Stimulated activated CD8-positive, alpha-beta memory T cell treated with anti-CD3 and anti-CD28 coated beads, Interleukin-4, amount 100 ng/mL, for 4 hours (primary cell): ENCODE measurements at places on chromosomes 3 and 15.

GRCh38 chr3:197300361-197300760 lies 1.9 kb upstream of the DLG1 start:
- DNase-seq = no peak

GRCh38 chr3:53680028-53680427 lies 166.2 kb downstream of the CHDH start:
- DNase-seq = no peak

DNA sequence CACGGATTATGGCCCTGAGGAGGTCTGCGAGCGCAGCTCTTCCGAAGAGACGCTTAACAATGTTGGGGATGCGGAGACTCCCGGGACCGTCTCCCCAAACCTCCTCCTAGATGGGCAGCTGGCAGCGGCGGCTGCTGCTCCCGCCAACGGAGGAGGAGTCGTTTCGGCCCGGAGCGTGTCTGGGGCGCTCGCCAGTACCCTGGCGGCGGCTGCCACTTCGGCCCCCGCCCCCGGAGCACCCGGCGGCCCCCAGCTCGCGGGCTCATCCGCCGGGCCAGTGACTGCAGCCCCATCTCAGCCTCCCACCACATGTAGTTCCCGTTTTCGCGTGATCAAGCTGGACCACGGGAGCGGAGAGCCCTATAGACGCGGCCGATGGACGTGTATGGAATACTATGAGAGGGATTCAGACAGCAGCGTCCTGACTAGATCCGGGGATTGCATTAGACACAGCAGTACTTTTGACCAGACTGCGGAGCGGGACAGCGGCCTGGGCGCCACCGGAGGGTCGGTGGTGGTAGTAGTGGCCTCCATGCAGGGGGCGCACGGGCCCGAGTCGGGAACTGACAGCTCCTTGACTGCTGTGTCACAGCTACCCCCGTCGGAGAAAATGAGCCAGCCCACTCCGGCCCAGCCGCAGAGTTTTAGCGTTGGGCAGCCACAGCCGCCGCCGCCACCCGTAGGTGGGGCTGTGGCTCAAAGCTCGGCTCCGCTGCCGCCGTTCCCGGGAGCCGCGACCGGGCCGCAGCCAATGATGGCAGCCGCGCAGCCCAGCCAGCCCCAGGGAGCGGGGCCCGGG lies 1.6 kb downstream of the TSC22D2 start:
- DNase-seq = peak; percentile 59

DNA sequence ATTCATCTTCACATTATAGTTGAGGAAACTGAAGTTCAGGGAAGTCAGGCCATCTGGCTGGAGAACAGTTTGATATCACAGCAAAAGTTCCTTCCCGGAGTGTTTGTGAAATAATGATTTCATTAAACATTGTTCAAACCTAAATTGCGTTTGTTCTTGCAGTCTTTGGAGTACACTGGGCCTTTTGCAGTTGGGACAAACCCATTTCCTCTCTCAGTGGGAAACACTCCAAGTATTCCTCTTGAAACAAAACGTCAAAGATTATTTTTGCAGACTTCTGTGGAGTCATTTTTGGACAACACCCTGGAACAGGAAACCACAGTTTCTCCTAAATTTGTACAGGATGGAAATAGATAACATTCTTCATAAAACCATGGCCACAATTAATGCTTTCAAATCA lies 287.5 kb downstream of the PTPRG start:
- no peak for DNase-seq

- DNase-seq = no peak
Observed at GRCh38 chr3:43015572-43015971, 36.5 kb downstream of the GASK1A start.

- peak; percentile 24 for DNase-seq
Observed at GRCh38 chr3:187101184-187102072, 37.9 kb downstream of the RPL39L start.

- DNase-seq = no peak
Observed at GRCh38 chr3:124630960-124631359, 99.3 kb upstream of the UMPS start.

GRCh38 chr3:58120075-58120812 lies 90.5 kb downstream of the DNASE1L3 start:
- DNase-seq = no peak

- DNase-seq = no peak
Observed at GRCh38 chr3:54235998-54236397, 113.6 kb downstream of the CACNA2D3 start.

GRCh38 chr3:122679882-122680474 lies 661 bp upstream of the PARP14 start:
- no peak for DNase-seq

DNA sequence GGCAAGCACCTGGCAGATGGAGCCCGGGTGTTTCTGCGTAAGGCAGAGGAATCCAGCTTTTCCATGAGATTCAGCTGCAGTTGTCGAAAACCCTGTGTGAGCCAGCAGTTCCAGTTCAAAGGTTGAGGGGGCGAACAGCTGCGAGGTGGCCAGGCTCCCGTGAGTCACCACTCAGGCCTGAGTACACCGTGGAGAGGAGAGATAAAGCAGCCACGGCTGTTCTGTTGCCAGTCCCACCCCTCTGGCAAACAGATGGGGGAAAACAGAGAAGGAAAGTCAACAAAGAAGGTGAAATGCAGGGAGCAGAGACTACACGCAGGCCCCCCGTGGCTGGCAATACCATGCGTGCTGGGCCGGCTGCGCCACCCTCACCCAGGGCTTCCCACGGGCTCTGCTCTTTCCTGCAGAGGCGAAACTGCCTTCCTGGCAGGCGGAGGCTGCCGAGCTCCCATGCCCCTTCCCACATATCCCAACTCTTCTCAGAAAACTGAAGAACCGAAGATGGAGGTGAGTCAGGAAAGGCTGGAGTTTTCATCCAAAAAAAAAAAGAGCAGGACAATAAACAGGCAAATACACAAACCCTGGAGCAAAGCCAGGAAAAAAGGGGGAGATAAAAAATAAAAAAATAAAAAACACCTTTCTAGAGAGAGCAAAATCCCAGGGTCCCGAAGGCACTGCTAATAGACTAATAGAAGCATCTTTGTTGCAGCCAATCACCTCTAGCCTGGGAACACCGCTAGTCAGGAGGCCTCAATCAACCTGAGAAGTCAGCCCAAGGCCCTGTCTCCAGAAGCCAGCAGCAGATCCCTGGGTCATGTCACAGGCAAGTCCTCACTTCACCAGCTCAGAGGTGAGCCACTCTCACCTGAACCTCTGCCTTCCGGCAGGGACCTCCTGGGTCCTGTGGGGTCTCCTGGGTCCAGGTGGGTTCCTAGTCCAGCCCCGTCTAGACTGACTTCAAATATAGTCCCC lies 37.7 kb downstream of the FAM174B start:
- DNase-seq = no peak

DNA sequence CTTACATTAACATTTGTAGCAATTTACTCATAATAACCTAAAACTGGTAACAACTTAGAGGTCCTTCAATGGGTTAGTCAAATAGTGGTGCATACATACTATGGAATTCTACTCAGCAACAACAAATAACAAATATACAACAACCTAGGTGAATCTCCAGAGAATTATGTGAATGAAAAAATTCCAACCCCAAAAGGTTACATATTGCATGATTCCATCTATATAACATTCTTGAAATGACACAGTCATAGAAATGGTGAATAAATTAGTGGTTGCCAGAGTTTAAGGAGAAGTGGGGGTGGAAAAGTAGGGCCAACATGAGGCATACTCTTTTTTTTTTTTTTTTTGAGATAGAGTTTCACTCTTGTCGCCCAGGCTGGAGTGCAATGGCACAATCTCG lies 12.7 kb upstream of the SNTN start:
- DNase-seq = no peak

DNA sequence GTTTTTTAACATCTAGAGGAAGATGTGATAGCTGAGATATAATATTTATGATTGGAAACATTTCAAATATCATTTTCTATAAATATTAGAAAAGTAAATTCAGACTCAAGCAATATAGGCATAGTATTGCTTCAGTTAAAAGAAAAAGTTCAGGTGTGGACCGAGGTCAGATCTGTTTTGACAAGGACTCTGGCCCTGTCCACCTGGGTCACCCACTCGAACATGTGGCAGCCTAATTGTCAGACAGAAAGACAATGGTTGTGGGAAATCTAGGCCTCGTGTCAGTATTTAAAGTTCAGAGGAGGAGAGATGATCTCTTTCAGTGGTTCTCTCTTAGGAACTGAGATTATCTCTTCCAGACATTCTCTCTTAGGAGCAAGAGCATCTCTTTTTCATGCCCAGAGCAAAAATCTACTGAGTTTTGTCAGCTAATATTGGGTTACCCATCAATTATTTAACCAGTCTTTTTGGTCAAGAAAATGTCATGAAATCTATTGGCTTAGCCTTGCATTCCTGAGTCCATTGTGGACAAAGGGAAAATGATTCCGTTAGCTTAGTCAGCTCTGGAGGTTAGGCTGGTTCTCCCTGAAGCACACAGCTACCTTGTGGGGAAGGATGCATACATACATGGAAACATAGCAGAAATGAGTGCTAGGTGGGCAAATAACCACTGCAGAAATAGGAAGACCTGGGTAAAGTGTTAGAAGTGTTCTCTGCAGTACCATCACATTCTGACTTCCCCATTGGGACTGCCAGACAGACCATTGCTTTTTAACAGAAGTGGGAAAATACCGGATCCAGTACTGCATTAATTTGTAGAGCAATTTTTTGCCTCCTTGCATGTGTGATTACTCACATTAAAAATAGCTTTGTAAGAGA lies 343.3 kb downstream of the GRM7 start:
- no peak for DNase-seq

DNA sequence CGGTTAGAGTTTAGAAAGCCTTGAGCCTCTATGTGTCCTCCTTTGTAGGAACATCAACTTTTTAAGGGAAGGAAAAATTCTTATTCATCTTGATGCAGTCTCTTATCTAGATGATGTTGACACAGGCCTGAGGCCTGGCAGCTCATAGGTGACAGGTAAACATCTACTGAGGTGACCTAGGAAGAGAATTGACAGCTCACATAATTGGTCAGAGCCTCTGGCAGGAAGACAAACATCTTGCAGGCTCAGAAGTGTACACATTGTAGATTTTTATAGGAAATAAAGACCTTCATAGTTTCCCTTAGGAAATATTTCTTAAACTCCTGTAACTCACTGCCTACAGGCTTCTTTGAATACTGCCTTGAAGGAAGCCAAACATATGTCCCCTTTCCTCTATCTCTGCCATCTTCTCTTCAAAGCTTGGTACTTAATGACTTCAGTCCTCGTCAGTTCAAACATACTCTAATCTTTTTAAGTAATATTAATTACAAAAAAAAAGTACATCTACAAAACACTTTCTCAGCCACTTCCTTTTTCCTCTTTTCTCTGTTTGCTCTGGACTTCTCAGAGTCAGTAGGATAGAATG lies 341.3 kb downstream of the TBL1XR1 start:
- DNase-seq = no peak

DNA sequence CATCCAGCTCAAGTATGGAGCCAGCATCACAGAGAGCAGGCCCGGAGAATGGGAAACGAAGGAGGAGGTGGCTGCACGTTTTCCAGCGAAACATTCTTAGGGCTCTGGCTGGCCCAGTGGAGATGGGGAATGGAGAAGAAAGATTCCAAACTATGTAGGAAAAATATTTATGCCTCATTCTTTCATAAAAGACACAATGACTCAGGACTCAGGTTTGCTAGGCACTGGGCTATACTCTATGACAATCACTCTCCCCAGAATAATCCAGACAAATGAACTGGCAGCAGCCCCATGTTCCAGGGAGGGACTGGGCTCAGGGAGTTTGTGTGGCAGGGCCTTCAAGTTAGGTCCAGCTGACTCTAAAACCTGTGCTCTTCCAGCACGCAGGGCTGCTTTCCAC lies 110.8 kb upstream of the RAD18 start:
- DNase-seq = no peak
